ENCODE measurements at places on chromosomes 13 and 19.

DNA sequence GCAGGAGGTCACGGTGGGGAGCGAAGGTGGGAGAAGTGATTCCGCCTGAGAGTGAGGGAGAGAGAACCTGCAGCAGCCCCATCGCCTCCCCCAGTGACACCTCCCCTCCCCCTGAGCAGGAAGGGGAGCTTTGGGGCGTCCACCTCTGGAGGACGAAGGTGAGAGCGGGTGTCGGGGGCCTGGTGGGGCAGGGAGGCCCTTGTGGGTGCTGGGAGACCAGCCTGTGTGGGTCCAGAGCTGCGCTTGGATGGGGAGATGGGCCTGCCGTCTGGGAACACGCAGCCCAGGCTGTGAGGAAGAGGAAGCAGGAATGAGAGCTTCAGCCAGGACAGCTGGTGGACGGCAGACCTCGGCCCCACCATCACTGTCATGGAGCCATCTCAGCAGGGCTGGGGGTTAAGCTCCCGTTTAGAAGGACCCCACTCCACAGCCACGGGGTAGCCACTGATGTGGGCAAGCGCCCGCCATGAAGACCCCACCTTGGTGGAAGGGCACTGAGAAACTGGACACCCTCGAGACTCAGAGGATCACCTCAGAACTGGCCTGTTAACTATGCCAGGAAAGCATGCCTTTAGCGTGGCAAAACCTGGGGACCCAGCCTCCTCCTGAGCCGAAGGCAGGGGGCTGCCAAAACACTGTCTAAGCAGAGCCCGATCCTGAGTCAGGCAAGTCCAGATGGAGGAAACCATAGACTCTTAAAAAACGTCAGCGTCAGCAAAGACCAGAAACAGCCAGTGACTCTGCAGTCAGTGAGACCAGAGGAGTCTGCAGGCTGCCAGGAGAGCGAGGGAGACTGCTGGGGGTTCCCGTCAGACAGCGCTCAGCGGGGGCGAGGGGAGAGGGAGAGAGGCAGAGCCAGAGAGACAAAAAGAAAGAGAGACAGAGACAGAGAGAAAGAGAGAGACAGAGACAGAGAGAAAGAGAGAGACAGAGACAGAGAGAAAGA, 6.4 kb upstream of the PROZ start:
- no peak for DNase-seq

DNA sequence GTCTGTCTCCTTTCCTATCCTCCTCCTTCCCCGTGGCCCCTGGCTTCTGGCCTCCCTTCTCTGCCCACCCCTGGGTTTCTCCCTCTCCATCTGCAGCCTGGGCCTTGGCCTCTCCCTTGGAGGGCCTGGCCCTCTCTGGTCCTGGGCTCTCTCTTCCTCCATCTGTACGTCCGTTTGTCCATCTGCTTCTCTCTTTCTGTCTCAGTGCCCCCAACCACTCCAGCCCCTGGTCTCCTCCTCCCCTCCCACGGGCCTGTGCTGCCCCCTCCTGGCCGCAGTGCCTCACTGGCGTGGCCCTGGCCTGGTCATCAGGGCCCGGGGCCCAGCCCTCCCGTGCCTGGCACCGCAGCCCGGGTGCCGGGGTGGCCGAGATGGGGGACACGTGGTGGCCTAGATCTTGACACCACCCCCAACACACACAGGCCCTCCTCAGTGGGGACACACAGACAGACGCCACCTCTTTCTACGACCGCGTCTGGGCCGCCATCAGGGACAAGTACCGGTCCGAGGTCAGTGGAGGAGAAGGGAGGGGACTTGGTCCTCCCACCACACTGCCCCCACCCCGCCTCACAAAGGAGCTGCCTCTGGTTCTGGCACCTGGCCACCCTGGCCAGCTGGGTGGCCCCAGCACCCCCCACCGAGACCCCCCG, 11.3 kb downstream of the PRKCSH start:
- DNase-seq, result no peak

GRCh38 chr13:43908156-43909126, 28.7 kb downstream of the LACC1 start:
- peak; percentile 22 for DNase-seq

DNA sequence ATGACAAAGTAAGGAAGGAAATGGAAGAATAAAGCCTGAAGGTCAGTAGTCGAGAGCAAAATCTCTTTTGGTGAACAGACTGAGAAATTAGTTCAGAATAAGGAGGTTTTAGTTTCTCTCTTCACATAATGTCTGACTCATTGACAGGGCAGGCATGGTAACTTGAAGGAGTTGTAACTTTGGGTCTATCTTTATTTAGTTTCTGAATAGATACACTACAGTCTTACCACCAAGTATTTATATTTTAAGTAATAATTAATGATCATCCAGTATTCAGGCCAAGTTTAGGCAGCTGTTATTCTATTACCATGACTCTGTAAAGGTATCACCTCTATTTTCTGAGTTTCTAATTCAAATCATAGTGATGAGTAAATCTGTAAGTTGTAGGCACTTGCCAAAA, 219.9 kb downstream of the SPRY2 start:
- DNase-seq, result no peak

DNA sequence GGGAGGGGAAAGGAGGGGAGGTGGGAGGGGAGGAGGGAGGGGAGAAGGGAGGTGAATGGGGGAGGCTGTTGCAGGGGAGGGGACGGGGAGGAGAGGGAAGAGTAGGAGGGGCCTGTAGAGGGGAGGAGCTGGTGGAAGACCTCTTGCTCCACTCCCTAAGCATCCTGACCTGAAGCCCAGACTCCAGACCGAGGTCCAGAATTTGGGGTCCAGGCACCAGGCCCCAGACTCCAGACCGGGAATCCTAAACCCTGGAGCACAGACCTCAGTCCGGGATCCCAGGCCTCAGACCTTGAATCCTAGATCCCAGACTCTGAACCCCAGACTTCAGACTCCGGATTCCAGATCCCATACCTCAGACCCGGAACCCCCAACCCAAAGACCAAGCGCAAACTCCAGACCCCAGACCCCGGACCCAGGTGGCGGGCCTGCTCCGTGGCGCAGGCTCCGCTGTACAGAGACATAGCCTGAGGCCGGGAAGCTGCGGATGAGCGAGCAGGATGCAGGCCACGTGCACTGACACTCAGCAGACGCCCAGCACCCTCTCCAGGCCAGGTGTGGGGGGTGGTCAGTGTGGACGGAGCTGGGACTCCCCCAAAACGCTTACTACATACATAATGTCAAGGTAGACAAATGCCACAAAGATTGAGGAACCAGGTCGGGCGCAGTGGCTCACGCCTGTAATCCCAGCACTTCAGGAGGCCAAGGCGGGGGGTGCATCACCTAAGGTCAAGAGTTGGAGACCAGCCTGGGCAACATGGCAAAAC, 710 bp upstream of the BTBD2 start:
- DNase-seq, result peak; percentile 85

DNA sequence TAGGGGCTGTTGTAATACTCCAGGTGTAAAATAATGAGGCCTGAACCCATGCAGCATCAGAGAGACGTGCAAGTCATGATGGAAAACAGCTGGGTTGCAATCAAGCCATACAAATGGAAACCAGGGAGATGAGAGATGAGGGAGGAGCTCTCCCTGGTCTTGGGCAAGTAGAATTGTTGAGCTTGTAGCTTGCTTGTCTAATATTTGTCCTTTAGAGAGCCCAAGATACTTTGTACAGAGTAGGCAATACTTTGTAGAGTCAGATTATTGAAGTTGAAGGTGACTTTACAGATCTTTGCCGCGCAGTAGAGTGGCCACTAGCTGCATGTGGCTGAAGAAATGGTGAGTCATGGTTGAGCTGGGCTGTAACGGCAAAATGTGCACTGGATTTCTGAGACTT, 8.3 kb downstream of the ATP8A2 start:
- DNase-seq, result no peak

DNA sequence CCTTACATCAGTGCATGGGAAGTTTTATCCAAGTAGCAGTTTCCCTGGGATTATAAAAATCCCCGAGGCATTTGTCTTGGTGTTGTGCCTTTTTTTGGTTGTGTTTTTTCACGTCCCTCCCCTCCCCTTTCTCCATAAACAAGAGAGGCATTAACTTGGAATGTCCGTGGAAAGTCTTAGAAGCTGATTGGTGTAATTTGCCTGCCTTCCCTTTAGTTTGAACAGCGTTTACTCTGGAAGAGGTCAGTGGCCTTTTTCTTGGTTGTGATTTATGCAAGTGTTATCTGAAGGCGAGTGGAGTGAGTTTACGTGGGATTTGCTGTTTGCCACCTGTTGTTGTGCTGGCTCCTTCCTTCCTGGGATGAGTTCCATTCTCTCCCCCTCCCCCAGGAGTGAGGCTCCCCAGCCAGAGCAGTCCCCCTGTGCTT, 7.2 kb downstream of the ACTN4 start:
- no peak for DNase-seq

DNA sequence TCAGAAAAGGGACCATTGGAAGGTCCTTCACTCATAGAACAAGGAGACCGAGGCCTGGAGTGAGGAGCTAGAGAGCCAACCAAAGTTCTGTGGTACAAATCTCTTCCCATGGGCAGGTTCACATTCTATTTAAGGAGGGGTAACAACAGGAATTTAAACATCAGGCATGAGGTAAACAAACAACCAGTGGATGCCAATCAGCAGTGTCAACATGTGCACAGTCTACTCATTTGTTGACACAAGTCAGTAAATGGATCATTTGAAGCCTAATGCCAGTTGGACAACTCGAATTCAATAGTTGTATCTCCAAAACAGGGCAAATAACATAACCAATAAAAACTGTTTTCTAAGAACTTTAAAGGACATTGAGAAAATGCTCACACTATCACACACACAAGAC, 6.3 kb upstream of the DOCK9 start:
- DNase-seq, result no peak

GRCh38 chr19:1650650-1651567, 1.5 kb downstream of the TCF3 start:
- DNase-seq, result peak; percentile 21

DNA sequence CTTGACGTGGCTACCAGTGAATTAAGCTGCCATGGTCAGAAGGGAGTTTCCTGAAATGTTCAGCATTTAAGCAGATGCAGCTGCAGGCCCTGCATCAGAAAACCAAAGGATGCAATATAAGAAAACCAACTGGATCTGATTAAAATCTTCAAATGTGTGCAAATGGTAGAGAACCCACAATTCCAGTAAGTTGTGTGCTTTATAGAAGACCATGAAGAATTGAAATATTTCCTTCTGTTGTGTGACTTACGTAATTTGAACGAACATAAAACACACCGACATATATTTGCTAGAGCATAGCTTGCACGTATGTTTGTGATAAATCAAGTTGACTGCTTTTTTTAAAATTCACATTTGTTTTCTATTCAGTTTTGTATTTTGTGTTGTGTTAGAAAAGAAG, 191.4 kb downstream of the COL4A1 start:
- DNase-seq, result no peak

DNA sequence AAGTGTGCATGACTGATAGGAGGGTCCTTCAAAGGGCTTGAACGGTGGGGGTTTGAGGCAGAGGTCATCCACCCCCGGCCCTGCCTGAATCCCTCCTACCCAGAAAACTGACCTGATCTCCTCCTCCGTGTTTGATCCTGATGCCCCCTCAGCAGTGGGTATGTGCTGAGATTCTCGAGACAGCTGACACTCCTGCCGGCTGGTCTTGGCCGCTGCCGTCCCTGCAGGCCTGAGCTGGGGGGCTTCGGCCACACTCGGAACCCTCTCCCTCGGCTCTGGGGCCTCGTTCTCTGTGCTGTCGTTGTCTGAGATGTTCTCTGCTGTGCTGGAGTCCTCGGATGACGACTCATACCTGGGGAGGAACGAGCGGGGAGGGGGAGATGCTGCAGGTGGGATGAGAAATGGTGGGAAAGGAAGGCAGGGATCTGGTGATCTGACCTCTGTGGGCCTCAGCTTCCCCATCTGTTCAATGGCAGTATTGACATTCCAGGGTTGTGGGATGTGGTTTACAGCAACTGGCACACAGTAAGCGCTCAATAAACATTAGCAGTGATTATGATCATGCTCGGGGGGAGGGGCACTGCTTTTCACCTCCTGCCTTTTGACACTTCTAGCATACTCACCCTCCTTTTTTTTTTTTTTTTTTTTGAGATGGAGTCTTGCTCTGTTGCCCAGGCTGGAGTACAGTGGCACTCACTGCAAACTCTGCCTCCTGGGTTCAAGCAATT, 20.7 kb downstream of the KANK2 start:
- DNase-seq, result no peak

GRCh38 chr13:26200811-26201210, 21.3 kb downstream of the RNF6 start:
- DNase-seq, result no peak

GRCh38 chr13:54234607-54235006, 1206.0 kb downstream of the OLFM4 start:
- no peak for DNase-seq

- DNase-seq, result peak; percentile 12
Measured at GRCh38 chr13:48585456-48585840, 52.6 kb upstream of the RCBTB2 start.

GRCh38 chr13:98273067-98273823, 96.2 kb upstream of the RNF113B start:
- DNase-seq, result no peak

DNA sequence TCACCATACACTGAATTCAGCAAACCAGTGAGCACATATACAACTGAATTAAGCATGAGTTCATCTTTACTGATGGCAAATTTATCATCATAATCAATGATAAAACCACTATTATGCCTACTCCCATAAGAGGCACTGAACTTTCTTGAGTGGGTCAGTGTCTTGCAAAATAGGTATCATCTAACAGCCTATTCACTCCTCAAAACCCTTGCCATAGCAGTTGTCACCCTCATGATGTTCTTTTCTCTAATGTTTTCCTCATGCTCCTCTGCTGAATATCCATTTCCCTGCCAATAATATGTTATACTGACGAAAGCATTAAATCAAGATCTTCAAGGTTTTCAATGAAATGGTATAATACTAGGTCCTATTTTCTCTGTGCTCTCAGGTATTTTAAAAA, 5.6 kb downstream of the ARGLU1 start:
- no peak for DNase-seq

GRCh38 chr19:6613711-6614110, 22.8 kb upstream of the CD70 start:
- no peak for DNase-seq

DNA sequence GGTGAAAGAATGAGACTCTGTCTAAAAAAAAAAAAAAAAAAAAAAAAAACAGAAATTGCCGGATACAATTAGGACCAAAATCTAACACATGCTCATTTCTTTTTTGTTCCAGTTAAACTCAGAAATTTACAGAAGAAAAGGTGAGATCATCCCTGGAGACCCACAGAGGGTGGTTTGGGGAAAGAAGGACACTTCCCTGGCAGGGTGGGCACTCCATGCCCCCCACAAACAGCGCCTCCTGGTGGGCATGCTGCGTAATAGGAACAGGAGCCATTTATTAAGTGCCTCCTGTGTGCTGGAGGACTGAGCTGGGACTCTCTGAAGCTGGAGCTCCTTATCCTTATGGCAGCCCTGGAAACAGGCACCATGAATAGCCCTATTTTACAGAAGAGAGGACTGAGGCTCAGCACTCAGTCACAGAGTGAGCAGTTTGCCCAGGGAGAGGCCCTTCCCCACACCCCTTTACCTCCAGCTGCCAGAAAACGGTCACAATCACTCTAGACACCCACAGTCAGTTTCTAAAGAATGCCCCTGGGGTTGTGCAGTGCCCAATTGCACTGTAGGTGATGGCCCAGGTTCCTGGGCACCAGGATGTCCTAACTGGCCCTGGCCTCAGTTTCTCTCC, 10.1 kb downstream of the C19orf38 start:
- no peak for DNase-seq

- DNase-seq, result no peak
Measured at GRCh38 chr13:25963674-25964073, 88.1 kb downstream of the SHISA2 start.

GRCh38 chr13:33537676-33538075, 252.1 kb upstream of the STARD13 start:
- DNase-seq, result no peak

- DNase-seq, result no peak
Measured at GRCh38 chr19:17021328-17021727, 5.3 kb downstream of the CPAMD8 start.

- no peak for DNase-seq
Measured at GRCh38 chr13:68715651-68716050, 1392.0 kb upstream of the ATXN8OS start.

Measured in NCI-H1105 (cell line).